ENCODE measurements at places on chromosomes 5 and 9. TPM values are rescaled to one million over a fixed set of nuclear protein-coding genes. Genes with fewer than 3 reads are reported as not detected.

DNA sequence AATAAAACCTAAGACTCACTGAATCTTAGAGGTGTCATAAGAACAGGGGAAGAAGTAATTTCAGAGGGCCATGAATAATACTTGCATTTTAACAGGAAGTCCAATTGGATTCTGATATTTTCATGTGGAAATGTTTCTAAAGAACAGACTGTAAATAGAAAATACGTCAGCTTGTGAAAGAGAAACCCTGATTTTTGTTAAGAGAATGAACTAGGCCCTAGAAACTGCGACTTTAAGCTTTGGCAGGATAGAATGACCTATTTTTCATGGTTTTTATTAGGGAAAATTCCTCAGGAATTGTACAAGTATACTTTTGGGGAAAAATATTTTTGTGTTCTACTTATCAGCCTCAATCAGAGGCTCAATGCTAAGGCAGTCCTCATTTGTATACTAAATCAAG is 215.5 kb upstream of the ACTBL2 start:
- DNase-seq, result no peak

GRCh38 chr5:119315516-119315949 is 40.3 kb upstream of the TNFAIP8 start:
- DNase-seq, result no peak

Gene SARDH
- 0.87 TPM for total RNA-seq

Gene PCDHGA9
- total RNA-seq, result 3.9 TPM

Gene NMUR2
- total RNA-seq, result not detected

Gene GNA14
- total RNA-seq, result 4.8 TPM

Gene HAND1
- total RNA-seq, result not detected

Gene PCDHA6
- total RNA-seq, result 0.32 TPM

DNA sequence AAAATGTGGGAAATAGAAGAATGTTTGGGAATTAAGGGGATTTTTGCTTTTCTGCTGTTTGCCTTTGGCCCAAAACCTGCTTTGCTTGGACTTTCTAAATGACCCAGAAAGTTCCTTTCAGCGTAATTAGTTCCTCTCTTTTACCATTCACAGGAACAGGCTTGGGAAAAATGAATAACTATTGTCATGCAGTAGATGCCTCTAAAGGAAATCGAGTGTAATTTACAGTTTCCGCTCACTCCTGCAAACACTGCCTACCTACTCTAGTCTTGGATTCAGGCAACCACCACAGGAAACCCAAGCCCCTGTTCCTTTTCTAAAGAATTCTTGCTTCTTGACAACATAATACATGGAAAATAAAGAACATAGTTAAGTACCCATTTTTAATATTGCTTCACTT is 25.0 kb downstream of the TTC23L start:
- no peak for DNase-seq

Gene EFCAB9
- total RNA-seq, result not detected

DNA sequence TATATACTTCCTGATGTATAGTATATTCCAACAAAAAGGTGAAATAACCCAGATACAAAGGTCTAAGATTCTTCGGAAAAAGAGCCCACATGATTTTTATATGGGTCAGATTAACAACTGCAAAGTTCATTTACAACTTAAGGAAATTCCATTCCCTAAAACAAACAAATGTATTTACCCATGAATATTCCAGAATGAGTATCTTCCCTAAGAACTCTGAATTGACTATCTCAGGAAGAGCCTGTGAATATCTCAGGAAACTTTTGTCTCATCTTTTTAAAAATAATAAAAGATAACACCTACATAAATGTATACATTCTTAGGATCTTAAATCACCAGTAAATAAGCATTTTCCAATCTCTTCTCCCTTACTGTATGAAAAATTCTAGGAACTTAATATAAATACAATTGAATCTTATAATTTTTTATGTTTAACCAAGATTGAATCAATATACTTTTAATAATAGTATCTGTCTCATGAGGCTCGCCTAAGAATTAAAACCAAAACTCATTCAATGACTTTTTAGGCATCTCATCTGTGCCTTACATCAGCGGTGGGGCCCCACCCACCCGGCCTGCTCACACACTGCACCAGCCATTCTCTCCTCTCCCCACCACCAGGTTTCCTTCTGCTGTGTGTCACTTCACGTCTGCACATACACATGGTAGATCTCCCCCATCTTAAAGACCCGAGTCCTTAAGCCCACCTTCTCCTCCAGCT is 78.1 kb downstream of the RAPGEF1 start:
- peak; percentile 60 for DNase-seq

DNA sequence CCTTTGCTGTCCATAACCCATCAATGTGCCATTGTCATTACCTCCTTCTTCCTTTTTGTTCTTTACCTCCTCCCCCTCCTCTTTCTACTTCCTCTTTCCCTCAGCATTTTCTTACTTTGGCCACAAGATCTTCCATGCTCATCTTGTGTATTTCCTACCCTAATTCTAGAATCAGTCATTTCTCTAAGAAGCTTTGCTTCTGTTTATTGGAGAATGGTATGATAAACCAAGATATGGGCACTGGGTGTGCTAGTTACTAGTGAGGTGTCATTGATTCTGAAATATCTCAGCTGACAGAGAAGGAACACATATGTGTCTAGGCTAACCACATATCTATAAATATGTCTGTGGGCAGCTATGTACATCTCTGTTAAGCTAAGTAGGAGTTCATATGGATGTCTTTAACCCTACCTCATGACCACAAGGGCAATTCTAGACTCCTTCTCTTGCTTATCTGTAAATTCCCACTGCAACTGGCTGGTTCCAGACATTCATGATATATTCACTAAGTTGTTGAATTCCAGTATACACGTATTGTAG is 2051.3 kb upstream of the CDH9 start:
- DNase-seq, result no peak
